Thoracic aorta (tissue), 2 donors: ENCODE measurements at places on chromosomes 3 and 15. TPM values are rescaled to one million over a fixed set of nuclear protein-coding genes. Genes with fewer than 3 reads are reported as not detected.

Gene HHLA2
- not detected for total RNA-seq

Gene ROPN1
- not detected for total RNA-seq

Gene DPH3
- total RNA-seq: 14.4 TPM

- no peaks in the 10 kb centered on the region for H3K27me3 ChIP-seq
- no peak overlapping the region for H3K27ac ChIP-seq
- H3K4me1 ChIP-seq: no peaks in the 10 kb centered on the region
- H3K36me3 ChIP-seq: no peaks in the 10 kb centered on the region
- DNase-seq: no peak
These were observed 279.4 kb downstream of the WNT5A start for GRCh38 chr3:55207744-55208143.

- peak overlapping the region; percentile 44 for H3K27ac ChIP-seq
- DNase-seq: no peak
- no peaks in the 10 kb centered on the region for H3K36me3 ChIP-seq
- H3K27me3 ChIP-seq: no peaks in the 10 kb centered on the region
- H3K4me3 ChIP-seq: no peak overlapping the region
These were observed 17.7 kb downstream of the POC1A start for GRCh38 chr3:52136513-52136912.

DNA sequence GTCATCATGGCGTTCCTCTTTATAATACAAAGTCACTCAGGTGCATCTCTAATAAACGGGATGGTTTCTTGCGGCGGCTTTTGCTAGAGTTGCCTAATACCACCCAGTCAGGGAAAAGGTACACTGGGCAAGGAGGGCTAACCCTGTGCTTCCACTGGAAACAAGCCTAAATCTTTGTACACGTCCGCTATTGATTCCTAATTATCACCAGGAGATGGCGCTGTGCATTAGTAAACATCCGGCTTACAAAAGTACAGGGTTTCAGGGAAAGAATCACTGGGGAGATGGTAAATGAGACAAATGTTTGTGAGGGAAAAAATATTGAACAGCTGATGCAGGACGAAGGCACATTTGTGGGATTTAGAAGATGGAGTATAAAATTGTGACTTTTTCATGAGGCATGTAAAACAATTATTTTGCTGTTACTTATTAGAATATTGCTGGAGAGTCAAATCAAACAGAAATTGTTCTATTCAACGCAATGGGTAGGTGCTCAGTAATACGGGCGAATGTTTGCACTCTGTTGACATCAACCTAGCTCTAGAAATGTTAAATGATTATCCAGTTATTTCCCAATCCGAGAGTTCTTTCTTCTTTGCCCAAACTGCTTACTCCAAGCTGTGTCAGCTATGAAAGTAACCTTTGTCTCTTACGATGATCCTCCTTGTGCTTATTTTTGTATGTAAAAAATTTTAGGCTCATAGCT lies 50.6 kb downstream of the GMNC start:
- no peak for DNase-seq
- H3K27ac ChIP-seq: no peak overlapping the region
- no peaks in the 10 kb centered on the region for H3K27me3 ChIP-seq
- H3K4me3 ChIP-seq: no peak overlapping the region

DNA sequence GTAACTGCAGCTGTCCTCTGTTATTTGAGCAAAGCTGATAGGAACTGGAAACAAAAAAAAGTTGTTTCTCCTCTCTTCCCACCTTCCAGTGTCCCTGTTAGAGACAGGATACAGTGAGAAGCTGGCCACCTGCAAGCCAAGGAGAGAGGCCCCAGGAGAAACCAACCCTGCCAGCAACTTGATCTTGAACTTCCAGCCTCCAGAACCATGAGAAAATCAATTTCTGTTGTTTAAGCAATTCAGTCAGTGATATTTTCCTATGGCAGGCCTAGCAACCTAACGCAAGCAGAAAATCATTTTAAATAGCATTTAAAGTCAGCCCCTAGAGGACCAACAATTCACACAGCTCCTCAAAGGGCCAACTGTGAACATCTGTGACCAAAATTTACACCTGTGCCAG lies 291.3 kb downstream of the OXSM start:
- H3K36me3 ChIP-seq: no peaks in the 10 kb centered on the region
- no peak overlapping the region for H3K4me3 ChIP-seq
- H3K27me3 ChIP-seq: no peaks in the 10 kb centered on the region
- DNase-seq: no peak
- H3K27ac ChIP-seq: no peak overlapping the region
- no peaks in the 10 kb centered on the region for H3K4me1 ChIP-seq

DNA sequence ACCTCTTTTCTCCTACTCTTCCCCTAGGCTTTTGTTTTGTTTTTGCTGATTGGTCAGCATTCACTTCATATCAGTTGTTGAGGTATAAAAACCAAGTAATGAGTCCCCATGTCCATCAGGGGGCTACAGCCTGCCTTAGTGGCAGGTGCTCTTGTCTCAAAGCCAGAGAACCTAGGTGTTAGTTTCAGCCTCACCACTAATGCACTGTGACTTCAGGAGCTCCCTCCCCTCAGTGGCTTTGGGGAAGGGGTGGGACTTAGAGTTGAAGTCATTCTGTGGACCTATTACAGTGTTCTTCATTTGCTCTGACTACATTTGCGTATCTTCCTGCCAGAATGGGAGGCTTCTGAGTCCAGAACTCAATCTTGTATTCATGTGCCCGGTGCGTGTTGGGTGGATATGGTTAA lies 41.6 kb downstream of the NR2C2 start:
- no peaks in the 10 kb centered on the region for H3K36me3 ChIP-seq
- DNase-seq: no peak
- H3K4me1 ChIP-seq: peaks cover 3% of the 10 kb centered on the region
- no peak overlapping the region for H3K27ac ChIP-seq

Gene RBP2
- total RNA-seq: not detected

- no peak overlapping the region for H3K27ac ChIP-seq
- H3K4me3 ChIP-seq: no peak overlapping the region
- no peak for DNase-seq
- H3K36me3 ChIP-seq: peaks cover 31% of the 10 kb centered on the region
These were observed 7.8 kb downstream of the CAMK1 start for GRCh38 chr3:9761919-9762318.

Gene IQCF5
- not detected for total RNA-seq

DNA sequence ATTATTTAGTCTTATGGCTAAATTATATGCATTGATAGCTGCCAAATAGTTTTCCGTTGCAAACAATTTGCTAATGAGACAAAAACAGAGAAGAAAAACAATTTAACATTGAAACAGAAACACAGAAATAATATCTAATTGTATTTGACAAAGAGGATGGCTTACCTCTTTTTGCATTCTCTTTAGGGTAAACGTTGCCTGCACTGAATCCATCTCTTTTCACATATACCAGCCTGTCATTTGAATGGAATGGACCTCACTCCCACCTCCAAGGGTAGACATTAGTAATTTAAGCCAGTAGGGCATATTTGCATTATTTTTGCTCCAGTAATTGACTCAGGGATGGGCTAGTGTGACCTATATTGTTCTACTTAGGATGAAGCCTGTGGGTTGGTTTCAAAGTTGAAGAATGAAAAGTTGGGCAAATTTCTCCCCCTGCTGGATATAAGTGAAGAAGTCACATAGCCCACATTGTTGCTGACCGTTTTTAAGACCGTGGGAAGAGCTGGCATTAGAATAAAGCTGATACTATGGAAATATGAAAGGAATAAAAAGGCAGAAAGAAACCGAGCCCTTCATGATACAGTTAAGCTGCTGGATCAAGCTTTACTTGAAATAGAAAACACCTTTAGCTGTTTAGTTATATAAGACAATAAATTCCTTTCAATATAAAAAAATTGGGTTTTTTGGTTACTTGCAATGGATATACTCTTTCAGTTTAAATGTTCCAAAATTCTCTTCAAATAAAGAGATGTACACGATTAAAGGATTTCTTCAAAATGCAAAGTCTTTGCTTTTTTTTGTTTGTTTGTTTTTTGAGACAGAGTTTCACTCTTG lies 26.9 kb downstream of the PIERCE2 start:
- no peak overlapping the region for H3K27ac ChIP-seq
- no peak overlapping the region for H3K4me3 ChIP-seq
- H3K27me3 ChIP-seq: no peaks in the 10 kb centered on the region
- no peaks in the 10 kb centered on the region for H3K36me3 ChIP-seq
- DNase-seq: no peak

Gene SKOR1
- total RNA-seq: 3.5 TPM

DNA sequence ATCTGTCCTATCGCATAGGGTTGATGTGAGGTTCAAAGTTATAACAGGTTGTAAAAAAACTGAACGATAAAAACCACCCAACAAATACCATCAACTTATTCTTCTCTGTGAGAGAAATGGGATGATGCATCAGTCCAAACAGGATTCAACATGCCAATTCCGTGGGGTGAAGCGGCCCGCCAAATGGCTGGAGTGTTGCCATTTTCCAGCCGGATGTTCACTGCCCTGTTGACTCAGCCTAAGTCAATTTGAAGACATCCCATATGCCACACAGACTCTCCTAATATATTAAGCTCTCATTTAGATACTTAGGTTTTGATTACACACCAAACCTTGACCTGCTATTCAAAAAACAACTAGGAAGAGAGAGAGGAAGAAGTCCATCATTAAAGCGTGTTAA lies 311.1 kb downstream of the VPS13C start:
- H3K36me3 ChIP-seq: no peaks in the 10 kb centered on the region
- no peaks in the 10 kb centered on the region for H3K27me3 ChIP-seq
- DNase-seq: no peak
- H3K4me1 ChIP-seq: no peaks in the 10 kb centered on the region

Gene CHRM5
- total RNA-seq: not detected

DNA sequence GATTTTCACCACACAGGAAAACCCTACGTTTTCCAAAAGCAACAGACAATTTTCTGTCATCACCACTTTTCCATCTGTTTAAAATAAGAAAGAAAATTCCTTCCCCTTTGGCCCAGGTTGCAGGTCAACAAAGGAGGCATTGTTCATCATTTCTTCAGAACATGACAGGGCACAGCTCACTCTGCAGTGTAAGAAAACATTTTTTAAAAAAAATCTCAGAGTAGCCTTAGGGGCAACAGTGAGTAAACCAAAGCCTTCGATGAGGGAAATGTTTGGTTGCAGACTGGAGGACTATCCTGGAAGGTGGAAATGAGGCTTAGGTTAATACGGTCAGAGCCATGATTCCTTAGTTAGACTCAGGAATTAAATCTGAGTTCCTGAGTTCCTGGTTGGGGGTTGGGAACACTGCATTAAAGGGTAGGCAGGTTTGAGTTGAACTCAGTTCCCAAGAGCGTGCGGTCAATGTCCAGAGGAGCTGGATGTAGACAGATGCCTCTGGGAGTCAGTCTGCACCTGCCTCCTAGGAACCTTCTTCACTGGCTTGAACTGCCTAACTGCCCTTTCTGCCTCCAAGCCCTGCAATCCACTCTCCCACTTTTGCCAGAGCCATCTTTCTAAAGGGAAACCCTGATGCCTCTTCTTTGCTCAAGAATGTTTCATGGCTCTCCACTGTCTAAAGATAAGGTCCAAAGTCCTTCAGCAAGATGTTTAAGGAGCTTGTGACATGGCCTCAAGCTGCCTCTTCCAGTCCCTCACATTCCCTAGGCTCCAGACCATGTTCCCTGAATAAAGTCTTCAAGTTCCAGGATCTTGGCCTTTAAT lies 3.3 kb upstream of the HES1 start:
- peaks cover 15% of the 10 kb centered on the region for H3K4me1 ChIP-seq
- H3K27me3 ChIP-seq: no peaks in the 10 kb centered on the region
- H3K4me3 ChIP-seq: no peak overlapping the region

- peak overlapping the region; percentile 73 for H3K27ac ChIP-seq
- H3K4me1 ChIP-seq: peaks cover 24% of the 10 kb centered on the region
- no peaks in the 10 kb centered on the region for H3K27me3 ChIP-seq
- DNase-seq: no peak
- no peaks in the 10 kb centered on the region for H3K36me3 ChIP-seq
- H3K4me3 ChIP-seq: no peak overlapping the region
These were observed 135.0 kb downstream of the GREM1 start for GRCh38 chr15:32852771-32853170.

DNA sequence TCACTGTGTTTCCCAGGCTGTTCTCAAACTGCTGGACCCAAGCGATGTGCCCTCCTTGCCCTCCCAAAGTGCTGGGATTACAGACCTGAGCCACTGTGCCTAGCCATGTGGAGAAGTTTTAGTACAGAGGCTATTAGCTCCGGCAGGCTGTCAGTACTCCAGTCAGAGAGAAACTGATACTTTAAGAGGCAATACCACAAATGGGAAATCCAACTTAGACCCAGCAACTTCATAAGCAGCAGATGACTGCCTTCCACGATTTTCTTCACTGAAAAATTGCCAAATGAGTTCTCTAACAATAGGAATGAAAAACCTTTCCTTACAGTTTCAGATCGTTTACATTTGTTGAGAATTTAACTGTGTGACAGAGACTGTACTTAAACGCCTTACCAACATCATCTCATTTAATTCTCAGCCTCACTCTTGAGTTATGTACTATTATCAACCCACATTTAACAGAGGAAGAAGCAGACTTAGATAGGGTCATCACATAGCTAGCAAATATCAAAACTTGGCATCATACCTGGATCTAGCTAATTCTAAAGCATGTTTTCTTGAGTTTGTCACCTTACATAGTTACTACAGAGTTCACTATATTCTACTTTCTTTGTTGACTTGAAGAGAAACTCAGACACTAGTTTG lies 127.4 kb downstream of the TCF12 start:
- H3K4me1 ChIP-seq: peaks cover 10% of the 10 kb centered on the region
- no peak for DNase-seq
- H3K27ac ChIP-seq: no peak overlapping the region
- no peaks in the 10 kb centered on the region for H3K27me3 ChIP-seq
- no peaks in the 10 kb centered on the region for H3K36me3 ChIP-seq

- H3K4me1 ChIP-seq: peaks cover 23% of the 10 kb centered on the region
- no peak overlapping the region for H3K4me3 ChIP-seq
- H3K27ac ChIP-seq: peak overlapping the region; percentile 9
- no peak for DNase-seq
- H3K27me3 ChIP-seq: no peaks in the 10 kb centered on the region
These were observed 257.2 kb upstream of the TPRG1 start for GRCh38 chr3:188914552-188914951.

GRCh38 chr15:63440756-63441155 lies 59.1 kb upstream of the CA12 start:
- no peaks in the 10 kb centered on the region for H3K36me3 ChIP-seq
- H3K4me1 ChIP-seq: peaks cover 9% of the 10 kb centered on the region
- DNase-seq: no peak
- no peaks in the 10 kb centered on the region for H3K27me3 ChIP-seq

- peak overlapping the region; percentile 29 for H3K27ac ChIP-seq
- peaks cover 46% of the 10 kb centered on the region for H3K4me1 ChIP-seq
- H3K36me3 ChIP-seq: no peaks in the 10 kb centered on the region
- no peak overlapping the region for H3K4me3 ChIP-seq
- no peaks in the 10 kb centered on the region for H3K27me3 ChIP-seq
These were observed 563.5 kb upstream of the CCDC54 start for GRCh38 chr3:106813742-106814141.

Gene MOBP
- total RNA-seq: not detected

GRCh38 chr3:139329364-139329850 lies 14.4 kb upstream of the MRPS22 start:
- H3K27me3 ChIP-seq: no peaks in the 10 kb centered on the region
- H3K4me3 ChIP-seq: peak overlapping the region; percentile 52
- no peak overlapping the region for H3K27ac ChIP-seq
- DNase-seq: peak; percentile 37
- no peaks in the 10 kb centered on the region for H3K36me3 ChIP-seq
- H3K4me1 ChIP-seq: no peaks in the 10 kb centered on the region
